ENCODE measurements at places on chromosomes 12 and 14.

DNA sequence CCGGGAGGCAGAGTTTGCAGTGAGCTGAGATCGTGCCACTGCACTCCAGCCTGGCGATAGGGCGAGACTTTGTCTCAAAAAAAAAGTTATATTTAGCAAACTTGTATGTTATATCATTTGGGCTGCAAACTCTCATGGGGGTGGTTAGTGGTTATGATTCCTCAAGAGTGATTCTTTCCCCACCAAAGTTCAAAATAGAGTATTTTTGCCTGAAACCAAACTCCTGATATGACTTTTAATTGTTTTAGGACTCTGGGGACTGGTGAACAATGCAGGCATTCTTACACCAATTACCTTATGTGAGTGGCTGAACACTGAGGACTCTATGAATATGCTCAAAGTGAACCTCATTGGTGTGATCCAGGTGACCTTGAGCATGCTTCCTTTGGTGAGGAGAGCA is 18.6 kb downstream of the HSD17B6 start:
- DNase-seq = no peak

- no peak for DNase-seq
These were observed 209.1 kb downstream of the NUBPL start for GRCh38 chr14:31770271-31770670.

DNA sequence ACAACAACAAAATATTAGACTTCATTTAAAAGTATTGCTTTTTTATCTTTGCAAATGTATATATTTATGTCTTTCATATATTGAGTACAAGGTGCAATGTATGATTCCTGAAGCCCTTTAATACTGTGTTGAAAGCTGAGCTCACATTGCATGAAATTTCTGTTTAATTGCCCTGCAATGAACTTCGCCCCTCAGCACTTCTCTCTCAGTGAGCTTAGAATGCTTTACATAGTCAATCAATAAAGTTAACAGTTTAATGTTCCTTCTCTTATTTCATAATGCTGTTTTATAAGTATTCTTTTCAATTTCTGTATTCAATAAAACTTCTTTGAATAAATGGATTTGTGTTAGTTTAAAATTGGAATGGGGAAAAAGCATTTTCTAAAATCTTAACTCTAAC is 607.1 kb downstream of the SOX5 start:
- DNase-seq = no peak

DNA sequence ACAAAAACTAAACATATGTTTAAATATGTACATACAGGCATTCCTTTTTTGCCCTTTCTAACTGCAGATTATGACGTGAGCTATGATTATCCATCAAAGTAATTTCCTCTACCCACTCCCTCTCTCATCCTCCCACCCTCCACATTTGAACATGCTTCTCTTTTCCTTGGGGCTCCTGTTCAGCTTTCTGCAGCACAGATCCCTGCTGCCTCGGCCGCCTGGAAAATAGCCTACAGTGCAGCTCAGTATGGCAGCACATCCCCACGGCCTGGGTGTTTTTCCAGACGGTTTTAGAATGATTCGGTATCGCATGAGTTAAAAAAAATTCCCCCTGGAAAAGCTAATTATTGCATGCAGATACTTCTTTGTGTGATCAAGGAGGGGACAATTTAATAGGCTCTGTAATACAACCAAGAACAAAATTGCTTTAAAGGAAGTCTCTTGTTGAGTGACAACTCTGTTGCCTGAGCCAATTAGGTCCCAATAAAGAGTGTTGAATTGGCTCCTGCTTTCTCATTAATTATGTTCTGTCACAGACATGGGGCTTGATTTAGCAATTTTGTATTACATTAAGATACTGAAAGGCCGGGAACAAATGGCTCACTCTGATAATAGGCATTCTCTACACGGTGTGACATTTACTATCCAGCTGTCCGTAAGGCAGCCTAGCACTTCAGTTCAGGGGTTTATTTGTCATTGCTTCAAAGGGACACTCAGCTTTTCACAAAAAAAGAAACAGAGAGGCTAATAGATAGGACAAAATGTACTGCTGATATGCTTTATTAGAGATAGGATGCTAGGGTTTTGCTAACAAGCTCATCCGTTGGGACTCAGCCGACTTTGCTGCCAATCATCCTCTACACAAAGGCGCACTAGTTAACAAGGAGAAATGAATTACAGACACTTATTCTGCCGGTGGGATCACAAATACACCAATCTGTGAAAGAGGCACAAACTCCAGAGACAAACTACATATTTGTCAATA is 285.8 kb upstream of the G2E3 start:
- no peak for DNase-seq

GRCh38 chr14:56064513-56064912 is 53.7 kb upstream of the PELI2 start:
- no peak for DNase-seq

- DNase-seq = no peak
These were observed 67.2 kb upstream of the FAM181A start for GRCh38 chr14:93859957-93860356.
